ENCODE measurements at places on chromosomes 16 and 17. TPM values are rescaled to one million over a fixed set of nuclear protein-coding genes. Genes with fewer than 3 reads are reported as not detected.

DNA sequence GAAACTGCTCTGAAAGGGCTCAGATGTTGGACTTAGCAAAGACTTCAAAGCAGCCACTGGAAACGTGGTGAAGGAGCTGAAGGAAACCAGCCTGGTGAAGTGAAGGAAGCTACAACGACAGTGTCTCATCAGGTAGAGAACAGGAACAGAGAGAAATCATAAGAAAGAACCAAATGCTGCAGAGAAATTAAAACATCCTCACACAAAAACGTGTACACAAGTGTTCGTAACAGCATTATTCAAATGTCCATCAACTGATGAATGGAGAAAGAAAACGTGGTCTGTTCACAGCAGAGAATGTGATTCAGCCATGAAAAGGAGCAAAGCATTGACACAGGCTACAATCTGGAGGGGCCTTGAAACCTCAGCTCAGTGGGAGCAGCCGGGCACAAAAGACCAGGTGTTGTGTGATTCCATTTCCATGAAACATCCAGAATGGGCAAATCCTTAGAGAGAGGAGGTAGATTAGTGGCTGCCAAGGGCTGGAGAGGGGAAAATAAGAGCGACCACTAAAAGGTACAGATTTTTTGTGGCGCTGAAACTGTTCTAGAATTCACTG, 26.9 kb downstream of the IFT140 start:
- DNase-seq = no peak

The SMIM5 gene
- 9.9 TPM for polyA plus RNA-seq

- DNase-seq = no peak
Observed at GRCh38 chr16:53872248-53873221, 168.6 kb downstream of the FTO start.

GRCh38 chr17:48611681-48612455, 1.1 kb upstream of the HOXB7 start:
- no peak for DNase-seq

The TNFRSF17 gene
- polyA plus RNA-seq = 0.20 TPM

Measured in left renal cortex interstitium (tissue), 4 donors.